ENCODE measurements at places on chromosomes 11 and 22.

DNA sequence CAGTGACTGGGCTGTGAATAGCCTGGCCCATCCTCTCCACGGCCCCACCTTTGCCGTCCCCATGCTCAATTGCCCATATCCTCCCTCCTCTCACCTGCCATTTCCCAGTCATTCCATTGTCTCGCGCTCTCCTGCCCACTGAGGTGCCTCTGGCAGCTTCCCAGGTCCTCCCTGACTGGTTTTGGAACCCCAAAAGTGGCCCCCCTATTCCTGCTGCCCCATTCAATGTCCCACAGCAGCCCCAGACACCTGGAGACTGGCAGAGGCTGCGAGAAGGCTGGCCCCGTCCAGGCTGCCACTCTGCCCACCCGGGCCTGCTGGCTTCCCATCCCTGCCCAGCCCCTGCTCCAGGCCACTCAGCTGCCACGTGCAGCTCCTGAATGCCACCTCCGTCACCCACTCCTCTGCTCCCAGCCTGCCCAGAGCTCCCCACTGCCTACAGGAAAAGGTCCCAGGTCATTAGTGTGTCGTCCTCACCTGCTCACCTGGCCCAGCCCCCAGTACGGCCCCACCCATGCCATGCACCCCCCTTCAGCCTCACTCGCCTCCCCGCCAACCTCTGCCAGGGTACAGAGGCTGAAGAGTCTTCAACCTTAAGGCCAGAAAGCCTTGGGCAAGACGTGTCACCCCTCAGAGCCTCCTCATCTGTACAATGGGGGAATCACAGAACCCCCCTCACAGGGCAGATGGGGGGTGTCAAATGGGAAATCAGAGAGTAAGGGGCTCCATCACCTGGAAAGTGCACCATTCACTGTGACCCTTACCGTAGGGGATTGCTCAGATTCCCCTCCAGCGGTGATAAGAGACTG, 37.5 kb downstream of the KCNJ4 start:
- DNase-seq = no peak

GRCh38 chr11:33463059-33463458, 205.9 kb downstream of the HIPK3 start:
- no peak for DNase-seq

- DNase-seq = no peak
These were observed 5.7 kb downstream of the TNNI2 start for GRCh38 chr11:1844221-1845094.

DNA sequence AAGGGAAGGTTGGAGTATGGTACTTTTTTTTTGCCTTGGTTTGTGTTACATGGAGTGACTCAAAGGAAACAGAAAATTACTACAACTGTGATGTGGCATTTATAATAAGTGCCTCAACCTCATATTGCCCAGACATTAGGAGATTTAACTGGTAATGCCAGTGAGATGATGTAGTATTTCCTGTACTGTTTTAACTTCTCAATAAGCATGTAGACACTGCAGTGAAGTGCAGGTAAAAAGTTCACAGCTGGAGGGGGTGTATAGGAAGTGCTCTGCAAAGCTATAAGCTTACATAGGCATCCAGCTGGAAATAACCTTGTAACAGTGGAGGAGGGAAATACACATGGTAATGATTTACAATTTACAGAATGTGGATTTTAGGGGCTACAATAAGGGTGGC, 138.2 kb upstream of the MTMR2 start:
- no peak for DNase-seq

- no peak for DNase-seq
These were observed 332 bp upstream of the HMGXB4 start for GRCh38 chr22:35257002-35257320.

DNA sequence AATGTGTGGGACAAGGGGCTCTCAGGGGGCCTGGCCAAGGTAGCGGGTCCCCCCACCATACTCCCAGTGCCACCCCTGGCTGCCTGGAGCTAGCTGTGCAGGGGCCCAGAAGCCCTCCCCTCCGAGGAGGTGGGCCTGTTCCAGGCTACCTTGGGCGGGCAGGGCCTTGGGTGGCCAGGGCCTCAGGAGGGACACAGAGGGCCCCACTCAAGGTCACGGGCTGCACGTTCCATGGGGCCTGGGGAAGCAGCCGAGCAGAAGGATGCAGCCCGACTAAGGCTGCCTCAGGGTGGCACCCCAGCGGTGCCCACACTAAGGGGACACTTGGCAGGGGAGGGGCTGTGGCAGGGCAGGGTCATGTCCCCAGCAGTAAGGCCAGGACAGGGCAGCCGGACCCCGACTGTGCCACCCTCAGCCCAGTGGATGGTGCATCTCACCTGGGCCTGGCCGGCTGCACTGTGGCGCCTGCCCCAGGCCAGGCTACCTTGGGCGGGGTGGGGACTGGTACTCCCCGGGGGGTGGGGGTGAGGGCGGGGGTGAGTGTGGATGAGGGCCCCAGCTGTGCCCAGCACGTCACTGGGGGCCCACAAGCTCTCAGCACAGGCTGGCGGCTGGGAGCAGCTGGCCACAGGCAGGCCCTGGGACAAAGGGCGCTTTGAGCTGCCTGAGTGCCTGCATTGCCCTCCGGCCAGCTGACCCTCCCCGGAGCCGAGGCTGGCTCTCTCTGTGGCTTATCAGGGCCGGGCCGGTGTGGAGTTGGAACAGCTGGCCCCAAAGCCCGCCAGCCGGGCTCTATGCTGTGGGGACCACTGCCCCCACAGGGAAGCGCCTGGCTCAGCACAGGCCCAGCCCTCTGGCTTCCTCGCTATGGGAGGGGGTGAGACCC, 117.1 kb downstream of the KCNQ1 start:
- DNase-seq = no peak

DNA sequence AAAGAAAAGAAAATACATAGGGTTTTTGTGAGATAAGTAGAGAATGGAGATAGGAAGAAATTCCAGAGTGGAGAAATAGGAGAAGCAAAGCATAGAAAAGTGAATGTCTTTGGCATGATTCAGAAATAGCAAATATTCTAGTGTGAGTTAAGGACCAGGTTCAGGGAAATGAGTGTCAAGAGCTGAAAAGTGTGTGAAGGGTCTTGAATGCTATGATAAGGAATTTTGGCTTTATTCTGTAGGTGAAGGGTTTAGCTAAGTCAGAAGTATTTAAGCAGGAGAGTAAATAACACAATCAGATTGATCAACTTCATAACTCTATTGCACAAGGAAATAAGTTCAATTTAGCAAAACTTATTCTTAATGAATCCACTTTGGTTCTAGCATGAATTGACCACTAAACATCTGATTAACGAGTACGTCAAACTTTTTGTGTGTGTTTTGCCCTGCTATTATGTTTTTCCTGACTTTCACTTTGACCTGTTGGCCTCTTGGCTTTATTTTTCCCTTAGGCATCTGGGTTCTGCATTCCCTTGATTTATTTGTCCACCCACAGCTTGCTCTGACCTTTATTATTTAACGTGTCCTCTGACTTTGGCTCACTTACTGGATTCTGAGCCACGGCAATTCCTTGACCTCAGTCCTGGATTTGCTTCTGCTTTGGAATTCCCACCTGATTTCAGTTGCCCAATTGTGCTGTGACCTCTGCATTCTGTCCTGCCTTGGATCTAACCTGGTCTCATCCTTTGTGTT, 11.9 kb upstream of the TMEM218 start:
- no peak for DNase-seq

DNA sequence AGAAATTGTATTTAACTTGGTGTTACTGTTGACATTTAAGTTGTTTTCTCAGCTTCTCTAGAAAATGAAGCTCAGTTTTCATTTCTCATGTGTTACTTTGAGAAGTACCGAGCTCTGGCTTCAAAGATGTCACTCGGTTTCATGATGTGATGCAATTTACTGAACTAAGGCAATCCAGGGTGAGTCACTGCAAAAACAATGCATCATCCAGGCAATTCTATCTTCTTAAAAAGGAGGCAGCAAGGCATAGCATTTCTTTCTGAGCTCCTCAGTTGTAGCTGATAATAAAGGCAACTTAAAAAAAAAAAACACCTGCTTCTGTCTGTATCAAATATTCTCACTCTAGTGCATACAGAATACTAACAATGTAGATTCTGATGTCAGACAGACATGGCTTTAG, 91.1 kb upstream of the KCNA4 start:
- DNase-seq = no peak

- DNase-seq = no peak
These were observed 71.0 kb downstream of the PTPRJ start for GRCh38 chr11:48051217-48051830.

DNA sequence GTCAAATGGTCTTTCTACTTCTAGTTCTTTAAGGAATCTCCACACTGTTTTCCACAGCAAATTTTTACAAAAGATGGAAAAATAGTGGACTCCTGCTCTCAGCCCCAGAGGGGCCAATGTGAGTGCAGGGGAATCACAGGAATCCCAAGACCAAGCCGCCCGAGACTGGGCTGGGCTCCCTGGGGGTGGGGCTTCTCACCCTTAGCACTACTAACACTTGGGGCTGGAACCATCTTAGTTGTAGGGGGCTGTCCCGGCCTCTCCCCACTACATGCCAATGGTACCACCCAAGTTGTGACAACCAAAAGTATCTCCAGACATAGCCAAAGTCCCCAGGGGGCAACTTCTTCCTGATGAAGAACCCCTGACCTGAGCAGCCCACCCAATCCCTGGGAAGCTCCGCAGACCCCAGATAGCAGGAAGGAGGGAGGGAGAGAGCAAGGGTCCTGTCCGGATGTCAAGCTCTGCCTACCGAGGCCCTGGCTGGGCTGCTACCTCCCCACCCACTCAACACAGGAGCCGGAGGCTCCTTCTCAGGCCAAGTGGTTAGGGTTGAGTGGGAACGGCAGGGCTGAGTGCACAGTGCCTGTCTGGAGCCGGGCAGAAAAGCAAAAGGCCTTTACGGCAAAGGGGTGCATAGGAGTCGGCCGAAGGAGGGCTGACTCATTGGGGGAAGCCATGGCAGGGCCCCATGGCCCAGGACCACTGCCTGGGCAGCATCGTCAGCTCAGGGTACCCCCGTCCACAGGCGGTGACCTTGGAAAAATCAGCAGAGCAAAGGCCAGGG, 122.5 kb upstream of the FGF3 start:
- DNase-seq = no peak

DNA sequence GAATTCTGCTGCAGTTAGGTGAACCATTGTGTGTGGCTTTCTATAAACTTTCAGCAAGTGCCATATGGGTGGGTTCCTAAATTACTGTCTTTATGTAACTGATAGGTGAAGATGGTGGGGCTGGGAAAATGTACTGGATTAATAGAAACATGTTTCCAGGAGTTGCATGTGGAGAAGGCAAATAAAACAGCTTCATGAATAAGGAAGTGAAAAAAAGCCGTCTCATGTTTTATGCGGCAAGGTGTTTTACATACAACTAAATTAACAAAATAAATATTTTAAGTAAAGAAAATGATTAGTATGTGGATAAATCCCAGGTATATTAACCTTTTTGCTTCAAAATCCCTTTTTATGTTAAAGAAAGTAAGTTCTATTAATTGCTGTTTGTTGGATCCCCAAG, 67.2 kb downstream of the EXT2 start:
- no peak for DNase-seq

DNA sequence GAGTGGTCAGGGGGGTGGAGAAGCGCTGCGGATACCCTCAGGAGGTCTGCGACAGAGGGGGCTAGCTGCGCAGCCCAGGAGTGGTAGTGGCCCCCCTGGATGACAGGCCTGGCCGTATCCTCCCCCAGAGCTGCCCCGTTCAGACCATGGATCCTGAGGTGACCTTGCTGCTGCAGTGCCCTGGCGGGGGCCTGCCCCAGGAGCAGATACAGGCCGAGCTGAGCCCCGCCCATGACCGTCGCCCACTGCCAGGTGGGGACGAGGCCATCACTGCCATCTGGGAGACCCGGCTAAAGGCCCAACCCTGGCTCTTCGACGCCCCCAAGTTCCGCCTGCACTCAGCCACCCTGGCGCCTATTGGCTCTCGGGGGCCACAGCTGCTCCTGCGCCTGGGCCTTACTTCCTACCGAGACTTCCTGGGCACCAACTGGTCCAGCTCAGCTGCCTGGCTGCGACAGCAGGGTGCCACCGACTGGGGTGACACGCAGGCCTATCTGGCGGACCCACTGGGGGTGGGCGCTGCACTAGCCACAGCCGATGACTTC, 505 bp downstream of the NUDT22 start:
- peak; percentile 59 for DNase-seq

- DNase-seq = no peak
These were observed 104.8 kb downstream of the PRR5L start for GRCh38 chr11:36400766-36401455.

DNA sequence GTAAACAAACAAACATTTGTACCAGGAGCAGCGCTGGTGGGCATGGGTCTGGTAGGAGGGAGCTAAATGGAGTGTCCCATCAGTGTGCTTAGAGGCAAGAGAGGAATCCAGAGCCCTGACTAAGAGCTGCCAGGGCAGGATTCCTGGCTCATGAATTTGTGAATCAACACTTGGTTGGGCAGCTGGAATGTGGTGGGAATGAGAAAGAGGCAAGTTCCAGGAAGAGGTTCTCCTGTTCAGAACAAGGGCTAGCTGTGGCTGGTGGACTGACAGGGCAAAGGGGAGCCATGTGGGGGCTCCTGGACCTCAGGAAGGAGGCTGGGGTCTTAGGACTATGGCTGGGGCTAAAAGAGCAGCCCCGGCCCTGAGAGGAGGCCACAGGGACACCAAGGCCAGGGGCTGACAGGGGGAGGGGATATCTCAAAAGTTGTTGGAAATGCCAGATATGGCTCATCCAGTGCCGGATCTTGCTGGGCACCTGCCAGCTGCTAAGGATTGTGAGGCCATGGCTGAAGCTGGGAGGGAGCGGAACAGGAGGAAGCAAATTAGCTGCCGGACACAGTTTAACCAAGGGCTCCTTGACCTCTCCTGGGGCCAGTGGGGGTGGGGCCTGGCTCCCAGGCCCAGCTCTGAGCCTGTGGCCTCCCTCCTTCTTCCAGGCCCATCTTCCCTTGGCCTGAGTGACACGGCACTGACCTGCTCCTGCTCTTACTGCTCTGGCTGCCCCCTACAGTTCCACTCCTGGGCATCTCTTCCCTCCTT, 14.6 kb upstream of the P2RY6 start:
- DNase-seq = no peak

- no peak for DNase-seq
These were observed 42.9 kb downstream of the DCDC1 start for GRCh38 chr11:31326470-31327148.

- no peak for DNase-seq
These were observed 729 bp upstream of the CHKB start for GRCh38 chr22:50583294-50583861.

- no peak for DNase-seq
These were observed 10.7 kb upstream of the SEC14L6 start for GRCh38 chr22:30557243-30557642.

- peak; percentile 31 for DNase-seq
These were observed 5.7 kb downstream of the TSKU start for GRCh38 chr11:76788661-76789442.

GRCh38 chr11:13140028-13140870, 131.1 kb downstream of the RASSF10 start:
- DNase-seq = peak; percentile 50
